NCI-H1417 treated with DMSO at 0.1 percent for 48 hours (cell line): ENCODE measurements at places on chromosomes 11 and 22.

GRCh38 chr11:3073029-3073435, 15.8 kb upstream of the CARS1 start:
- DNase-seq: no peak

GRCh38 chr22:36334081-36334820, 53.5 kb downstream of the MYH9 start:
- no peak for DNase-seq

- no peak for DNase-seq
Observed at GRCh38 chr22:45995405-45996101, 18.6 kb upstream of the WNT7B start.

DNA sequence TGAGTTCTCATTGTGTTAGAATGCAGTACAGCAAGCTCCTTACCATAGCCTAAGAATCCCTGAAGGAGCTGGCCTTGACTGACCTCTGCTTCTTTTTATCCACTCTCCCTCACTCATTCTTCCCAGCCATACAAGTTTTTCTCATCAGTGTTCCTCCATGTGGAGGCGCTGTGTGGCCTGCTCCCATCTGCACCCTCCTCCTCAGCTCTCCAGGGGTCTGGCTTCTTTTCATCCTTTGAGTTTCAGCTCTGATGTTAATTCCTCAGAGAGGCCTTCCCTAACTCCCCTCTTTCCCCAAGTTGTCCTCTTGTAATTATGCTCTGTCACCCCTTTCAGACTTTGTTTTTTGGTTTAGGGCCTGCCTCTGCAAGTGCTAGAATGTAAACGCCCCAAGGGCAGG, 144.8 kb downstream of the WNT7B start:
- no peak for DNase-seq

DNA sequence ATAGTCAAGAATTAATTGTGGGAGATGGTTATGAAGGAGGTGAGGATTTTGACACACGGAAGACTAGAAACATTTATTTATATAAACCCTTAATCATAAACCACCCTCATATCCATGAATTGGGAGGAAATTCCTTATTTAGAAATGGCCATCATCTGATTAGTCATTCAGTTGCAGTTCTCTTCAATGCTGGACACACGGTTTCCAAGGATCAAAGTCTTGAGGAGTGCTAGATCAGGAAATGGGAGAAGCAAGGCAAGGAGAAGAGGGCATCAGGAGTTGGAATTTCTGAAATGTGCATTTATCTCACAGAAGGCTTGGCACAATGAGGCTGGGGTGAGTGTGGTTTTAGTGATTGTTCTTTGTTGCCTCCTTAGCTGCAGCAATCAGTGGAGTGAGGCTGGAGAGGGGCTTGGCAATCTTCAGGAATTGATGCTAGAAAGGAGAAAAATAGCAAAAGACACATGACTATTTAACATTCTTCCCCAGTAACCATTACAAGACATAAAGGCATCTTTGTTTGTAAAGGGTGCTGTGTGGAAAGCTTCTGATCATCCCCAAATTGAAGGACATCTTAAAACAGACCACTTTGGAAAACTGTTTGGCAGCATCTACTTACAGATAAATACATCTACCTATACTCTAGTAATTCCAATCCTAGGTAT, 21.6 kb upstream of the GDPD4 start:
- DNase-seq: no peak

DNA sequence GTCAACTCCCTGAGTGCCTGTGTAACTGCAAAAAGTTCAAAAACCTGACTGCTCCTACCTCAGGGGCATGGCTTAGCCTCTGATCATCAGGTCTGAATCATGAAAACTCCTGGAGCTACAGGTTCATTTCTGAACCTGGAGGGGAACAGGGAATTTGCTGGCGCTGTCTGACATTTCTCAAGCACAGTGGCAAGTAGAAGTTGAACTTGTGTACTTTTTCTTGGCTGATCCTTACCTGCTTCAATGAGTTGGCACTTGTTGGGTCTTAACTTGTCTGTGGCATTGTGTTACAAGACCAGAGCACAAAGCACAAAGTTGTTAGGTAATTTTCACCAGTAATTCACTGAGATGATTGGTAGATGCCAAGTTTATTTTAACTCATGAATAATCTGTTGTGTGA, 3.3 kb downstream of the TMEM109 start:
- no peak for DNase-seq

DNA sequence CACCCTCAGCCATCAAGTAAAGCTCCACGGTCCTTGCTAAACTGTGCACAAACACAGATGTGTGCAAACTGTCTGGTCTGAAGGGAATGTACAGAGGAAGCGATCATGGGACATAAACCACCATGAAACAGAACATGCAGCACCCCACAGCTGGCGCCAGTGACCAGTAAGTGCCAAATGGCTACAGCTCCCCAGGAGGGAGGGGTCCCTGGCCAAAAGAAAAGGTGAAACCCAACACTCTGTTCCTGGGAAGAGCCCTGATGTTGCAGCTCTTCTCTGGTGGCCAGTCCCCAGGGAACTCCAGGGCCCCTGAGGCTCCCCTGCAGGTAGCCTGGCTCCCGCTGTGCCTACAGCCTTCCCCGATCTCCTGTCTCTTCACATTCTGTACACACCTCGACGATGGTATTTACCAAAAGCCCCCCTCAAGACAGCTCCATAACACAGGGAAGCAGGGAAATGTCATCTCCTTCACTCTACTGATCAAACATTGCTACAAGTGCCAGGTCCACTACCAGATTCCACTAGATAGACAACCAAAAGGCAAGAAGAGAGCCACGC, 2.9 kb downstream of the DGCR6L start:
- DNase-seq: no peak

GRCh38 chr11:44885065-44885810, 65.4 kb downstream of the TP53I11 start:
- no peak for DNase-seq

- DNase-seq: no peak
Observed at GRCh38 chr11:93606721-93607120, 54.8 kb upstream of the CEP295 start.

- DNase-seq: no peak
Observed at GRCh38 chr11:126265811-126266210, 2.9 kb downstream of the SRPRA start.

DNA sequence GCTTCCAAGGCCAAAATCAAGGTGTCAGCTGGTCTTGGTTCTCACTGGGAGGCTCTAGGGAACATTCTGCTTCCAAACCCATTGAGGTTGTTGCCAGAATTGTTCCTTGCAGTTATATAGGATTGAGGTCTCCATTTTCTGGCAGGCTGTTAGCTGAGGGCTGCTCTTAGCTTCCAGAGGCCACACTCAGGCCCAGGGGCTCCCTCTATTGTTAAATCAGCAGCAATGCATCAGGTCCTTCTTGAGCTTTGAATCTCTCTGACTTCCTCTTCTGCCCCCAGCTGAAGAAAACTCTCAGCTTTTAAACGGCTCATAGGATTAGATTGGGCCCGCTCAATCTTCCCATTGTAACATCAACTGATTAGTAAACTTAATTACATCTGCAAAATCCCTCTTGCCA, 39.3 kb upstream of the BSX start:
- no peak for DNase-seq

DNA sequence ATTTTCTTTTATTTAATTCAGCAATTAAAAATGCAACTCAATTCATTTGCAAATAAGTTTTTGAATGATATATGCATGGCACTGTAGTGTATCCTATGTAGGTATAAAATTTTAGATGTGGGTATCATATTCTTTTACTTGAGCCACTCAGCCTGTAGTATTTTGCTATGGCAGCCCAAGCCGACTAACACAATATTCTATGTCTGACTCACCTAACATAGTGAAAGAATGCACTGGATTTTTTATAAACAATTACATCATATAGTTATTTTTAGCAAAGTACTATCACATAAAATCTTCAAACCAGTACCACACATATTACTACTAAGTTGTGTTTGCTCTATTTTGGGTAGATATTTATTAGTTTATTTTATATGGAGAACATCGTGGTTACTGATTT, 21.9 kb upstream of the GRIA4 start:
- DNase-seq: no peak

- DNase-seq: no peak
Observed at GRCh38 chr22:37862570-37863325, 13.5 kb downstream of the EIF3L start.

DNA sequence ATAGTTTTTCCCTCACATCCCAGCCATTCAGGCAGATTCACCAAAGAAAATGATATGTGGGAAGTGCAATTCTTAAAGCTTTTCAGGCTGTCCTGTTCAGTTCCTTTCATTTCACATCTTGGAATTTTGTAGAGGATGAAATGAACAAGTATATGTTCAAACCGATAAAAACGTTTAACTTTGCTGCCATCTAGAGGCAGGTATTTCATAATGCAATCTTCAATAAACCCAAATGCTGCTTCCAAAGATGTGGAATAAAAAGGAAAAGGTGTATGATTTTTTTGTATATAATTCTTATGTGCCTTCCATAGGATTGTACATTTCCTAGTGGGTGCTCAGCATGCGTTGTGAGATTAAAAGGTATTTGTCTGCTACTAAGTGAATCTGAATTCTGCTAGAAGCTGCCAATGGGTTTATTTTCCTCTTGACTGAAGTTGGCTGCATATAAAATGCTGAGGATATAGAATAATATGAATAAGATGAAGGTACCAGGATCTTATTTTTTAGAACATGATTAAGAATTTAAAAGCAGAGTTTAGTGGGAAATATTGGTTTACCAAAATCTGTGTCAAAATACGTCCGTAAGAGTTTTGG, 199.3 kb downstream of the PGR start:
- DNase-seq: peak; percentile 51

DNA sequence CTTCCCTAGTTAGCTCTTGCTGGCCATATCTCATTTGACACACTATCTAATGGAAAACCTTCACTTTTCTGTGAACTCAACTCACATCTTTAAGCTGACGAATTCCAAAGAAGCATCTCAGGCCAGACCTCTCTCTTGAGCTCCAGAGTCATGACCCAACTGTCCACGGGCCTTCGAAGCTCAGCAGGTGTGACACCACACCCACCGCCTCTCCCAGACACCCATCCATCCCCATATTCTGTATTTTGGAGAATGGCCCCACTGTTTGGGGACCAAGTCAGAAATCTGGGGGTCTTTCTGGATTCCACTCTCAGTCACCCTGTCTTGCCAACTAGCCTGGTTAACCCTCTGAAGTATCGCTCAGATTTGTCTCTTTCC, 125.8 kb downstream of the ST3GAL4 start:
- DNase-seq: no peak
